ENCODE measurements at places on chromosomes 16 and 17.

DNA sequence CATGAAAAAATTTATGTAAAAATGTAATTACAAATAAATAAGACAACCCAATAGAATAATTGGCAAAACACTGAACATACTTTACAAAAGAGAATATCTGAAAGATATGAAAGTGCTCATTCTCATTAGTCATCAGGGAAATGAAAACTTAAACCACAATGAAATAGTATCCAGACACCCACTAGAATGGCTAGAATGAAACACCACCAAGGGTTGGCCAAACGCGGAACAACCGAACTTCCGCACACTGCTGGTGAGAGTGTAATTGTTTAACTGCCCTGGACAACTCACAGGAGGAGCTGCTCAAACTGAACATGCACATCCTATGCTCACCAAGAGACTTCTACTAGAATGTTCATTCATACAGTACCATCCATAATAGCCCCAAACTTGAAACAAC, 5.8 kb upstream of the ZDHHC7 start:
- peak; percentile 25 for DNase-seq

- DNase-seq = peak; percentile 66
These were observed 36.5 kb downstream of the CYTH1 start for GRCh38 chr17:78745407-78746088.

DNA sequence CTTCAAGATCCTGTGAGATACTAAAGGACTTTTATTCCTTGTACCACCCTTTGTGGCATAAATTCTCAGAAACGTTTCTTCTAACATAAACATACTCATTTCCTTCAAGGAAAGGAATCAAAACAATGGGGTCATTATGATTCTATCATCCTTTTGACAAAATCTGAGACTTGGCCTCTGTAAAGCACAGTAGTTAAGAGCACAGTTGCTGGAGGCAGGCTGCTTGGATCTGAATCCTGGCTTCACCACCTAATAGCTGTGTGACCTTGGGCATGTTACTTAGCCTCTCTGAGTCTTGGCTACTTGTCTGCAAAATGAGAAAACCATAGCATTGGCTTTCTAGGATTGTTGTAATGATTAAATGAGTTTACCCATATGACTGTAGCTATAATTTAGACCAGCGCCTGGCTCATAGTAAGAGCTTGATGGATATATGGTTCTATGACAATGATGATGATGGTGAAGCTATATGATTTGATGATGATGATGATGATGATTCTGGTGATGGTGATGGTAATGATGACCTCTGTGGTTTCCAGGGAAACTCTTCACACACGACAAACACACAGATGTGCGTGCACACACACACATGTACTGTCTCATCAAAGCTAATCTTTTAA, 6.1 kb upstream of the KRT31 start:
- peak; percentile 58 for DNase-seq

GRCh38 chr16:21708533-21709115, 44.9 kb downstream of the OTOA start:
- peak; percentile 73 for DNase-seq

- DNase-seq = no peak
These were observed 19.8 kb downstream of the TAOK1 start for GRCh38 chr17:29409963-29410362.

DNA sequence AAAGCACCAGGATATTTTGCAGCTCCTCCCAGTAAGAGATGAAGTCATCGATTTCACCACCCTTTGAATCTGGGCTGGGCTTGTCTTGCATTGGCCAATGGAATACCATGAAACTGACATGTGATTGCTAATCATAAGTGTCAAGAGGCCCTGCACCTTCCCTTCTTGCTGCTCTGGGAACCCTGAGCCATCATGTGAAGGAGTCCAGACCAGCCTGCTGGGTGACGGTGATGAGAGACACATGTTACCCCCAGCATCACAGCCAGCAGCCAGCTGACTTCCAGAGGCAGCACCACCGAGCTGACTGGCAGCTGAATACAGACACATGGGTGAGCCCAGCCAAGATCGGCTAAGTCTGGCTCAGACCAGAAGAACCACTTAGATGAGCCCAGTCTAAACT, 43.6 kb upstream of the CACNG4 start:
- DNase-seq = no peak

- DNase-seq = no peak
These were observed 15.9 kb downstream of the ST6GALNAC2 start for GRCh38 chr17:76569607-76570279.

All from ELR (cell line).